SJCRH30 (cell line): ENCODE measurements at places on chromosomes 2 and 18. TPM values are rescaled to one million over a fixed set of nuclear protein-coding genes. Genes with fewer than 3 reads are reported as not detected.

GRCh38 chr18:78407466-78407844, 572.2 kb upstream of the SALL3 start:
- no peaks in the 10 kb centered on the region for H3K27me3 ChIP-seq
- no peak overlapping the region for H3K4me3 ChIP-seq
- no peak overlapping the region for H3K27ac ChIP-seq
- no peaks in the 10 kb centered on the region for H3K4me1 ChIP-seq

GRCh38 chr2:23655934-23656596, 270.9 kb downstream of the ATAD2B start:
- peaks cover 3% of the 10 kb centered on the region for H3K36me3 ChIP-seq
- H3K4me3 ChIP-seq, result no peak overlapping the region
- peaks cover 9% of the 10 kb centered on the region; the same call in 1 of the 2 replicates for H3K4me1 ChIP-seq
- no peak for DNase-seq
- H3K27ac ChIP-seq, result no peak overlapping the region
- no peaks in the 10 kb centered on the region for H3K27me3 ChIP-seq

Gene CYRIA
- 18.3 and 22.2 TPM in 2 replicates for total RNA-seq

DNA sequence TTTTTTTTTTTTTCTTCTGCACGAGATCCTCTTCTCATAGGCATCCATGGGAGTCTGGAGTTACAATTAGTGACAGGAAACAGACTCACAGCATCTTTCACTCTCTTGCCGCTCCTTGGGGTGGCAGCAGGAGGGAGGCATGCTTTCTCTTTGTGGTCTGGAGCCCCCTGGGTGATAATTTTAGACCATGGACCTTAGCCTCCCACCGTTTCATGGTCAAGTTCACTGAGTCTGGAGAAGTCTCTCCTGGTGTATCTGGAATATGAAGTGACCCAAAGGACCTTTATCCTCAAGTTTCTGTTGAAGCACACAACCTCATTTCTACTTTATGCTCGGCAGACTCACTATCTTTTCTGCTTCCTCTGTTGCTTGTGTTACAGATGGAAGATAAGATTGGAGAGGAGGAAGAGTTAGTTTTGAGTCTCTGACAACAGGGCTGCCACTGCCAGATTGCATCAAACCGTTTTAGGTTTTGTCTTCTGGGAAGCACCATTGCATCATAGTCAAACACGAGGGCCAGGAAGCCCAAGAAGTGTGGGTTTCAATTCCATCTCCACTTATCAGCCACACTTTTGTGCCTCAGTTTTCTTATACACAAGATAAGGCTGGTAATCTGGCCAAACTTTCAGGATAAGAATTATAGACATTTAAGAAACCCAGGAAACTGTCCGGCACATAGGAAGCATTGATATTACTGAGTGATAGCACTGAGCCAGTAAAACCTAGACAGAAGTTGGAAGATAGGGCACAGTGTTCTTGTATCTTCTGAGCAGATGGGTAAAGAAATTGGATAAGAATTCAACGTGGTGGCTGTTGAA, 62.3 kb downstream of the ADCYAP1 start:
- no peaks in the 10 kb centered on the region for H3K27me3 ChIP-seq
- H3K4me3 ChIP-seq, result no peak overlapping the region
- DNase-seq, result no peak

Gene COLEC12
- total RNA-seq, result not detected in 2 replicates

- no peak overlapping the region for H3K27ac ChIP-seq
- no peak overlapping the region for H3K4me3 ChIP-seq
- H3K4me1 ChIP-seq, result no peaks in the 10 kb centered on the region
Measured at GRCh38 chr18:3171631-3172030, 48.1 kb downstream of the MYOM1 start.

- H3K4me1 ChIP-seq, result no peaks in the 10 kb centered on the region
- DNase-seq, result no peak
- H3K27me3 ChIP-seq, result no peaks in the 10 kb centered on the region; the same call in 1 of the 2 replicates
- H3K4me3 ChIP-seq, result no peak overlapping the region
- no peaks in the 10 kb centered on the region for H3K36me3 ChIP-seq
Measured at GRCh38 chr2:126699716-126700581, 44.0 kb downstream of the GYPC start.

DNA sequence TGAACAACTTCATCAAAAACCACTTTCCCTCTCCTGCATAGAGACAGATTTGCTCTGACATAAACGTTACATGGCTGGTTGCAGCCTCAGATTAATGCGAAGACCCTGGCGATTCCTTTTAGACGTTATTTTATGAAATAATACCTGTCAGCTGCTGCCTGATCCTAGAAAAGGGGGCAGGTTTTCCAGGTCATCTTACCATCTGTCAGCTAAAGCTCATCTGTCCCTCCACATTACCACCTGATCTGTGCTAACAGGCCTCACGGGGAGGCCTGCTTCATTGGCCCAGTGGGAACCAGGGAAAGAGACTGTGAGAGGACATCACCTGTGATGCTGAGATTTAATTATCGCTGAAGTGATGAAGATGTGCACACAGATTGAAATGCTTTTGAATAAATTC, 261.0 kb downstream of the ARHGAP15 start:
- H3K4me1 ChIP-seq, result no peaks in the 10 kb centered on the region
- H3K36me3 ChIP-seq, result no peaks in the 10 kb centered on the region
- no peak for DNase-seq
- H3K27ac ChIP-seq, result no peak overlapping the region

Gene CRYBA2
- 0.15 TPM in 1 of 2 replicates, not detected in the other for total RNA-seq

GRCh38 chr2:104746299-104746698, 107.6 kb upstream of the POU3F3 start:
- DNase-seq, result no peak
- H3K4me1 ChIP-seq, result no peaks in the 10 kb centered on the region
- no peak overlapping the region for H3K4me3 ChIP-seq
- no peaks in the 10 kb centered on the region; the same call in 1 of the 2 replicates for H3K27me3 ChIP-seq
- no peaks in the 10 kb centered on the region for H3K36me3 ChIP-seq
- H3K27ac ChIP-seq, result no peak overlapping the region

- no peak for DNase-seq
- no peaks in the 10 kb centered on the region for H3K27me3 ChIP-seq
- 0 out of 2 replicates have a peak, but pooled peaks cover 2% of the 10 kb centered on the region for H3K4me1 ChIP-seq
- H3K27ac ChIP-seq, result no peak overlapping the region
- no peak overlapping the region for H3K4me3 ChIP-seq
- peaks cover 5% of the 10 kb centered on the region for H3K36me3 ChIP-seq
Measured at GRCh38 chr2:106139238-106139935, 54.7 kb downstream of the UXS1 start.

DNA sequence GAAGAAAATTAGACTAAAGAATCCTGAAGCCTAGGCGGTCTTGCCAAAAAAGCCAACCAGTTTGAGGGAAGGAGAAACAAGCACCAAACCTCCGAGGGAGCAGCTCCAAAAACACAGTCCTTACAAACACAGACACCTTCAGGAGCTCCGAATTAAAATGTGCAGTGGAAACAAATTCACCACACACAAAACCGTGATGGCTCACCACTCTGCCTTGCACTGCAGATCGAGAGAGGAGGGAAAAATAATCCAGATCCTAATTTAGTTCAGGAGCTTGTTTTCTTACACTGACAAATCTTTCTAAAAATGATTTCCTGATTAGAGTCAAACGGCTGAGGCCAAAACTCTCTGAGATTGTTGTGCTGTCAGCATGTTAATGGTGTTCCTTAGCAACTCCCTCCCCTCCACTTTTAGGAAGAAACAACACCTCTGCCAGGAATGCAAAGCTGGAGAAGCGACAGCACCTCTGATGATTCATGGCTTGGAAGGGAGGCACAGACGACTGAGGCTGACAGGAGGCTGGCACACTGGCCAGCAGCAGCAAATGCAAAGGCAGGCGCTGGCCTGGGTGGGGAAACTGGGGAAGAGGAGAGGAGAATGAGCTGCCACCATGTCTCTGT, 249.4 kb upstream of the KLHL29 start:
- no peak overlapping the region for H3K4me3 ChIP-seq
- 0 out of 2 replicates have a peak, but pooled peaks cover 4% of the 10 kb centered on the region for H3K4me1 ChIP-seq
- no peaks in the 10 kb centered on the region for H3K36me3 ChIP-seq
- H3K27me3 ChIP-seq, result peaks cover 3% of the 10 kb centered on the region; the same call in 1 of the 2 replicates
- DNase-seq, result no peak

GRCh38 chr2:148926981-148927401, 52.0 kb downstream of the KIF5C start:
- H3K27me3 ChIP-seq, result no peaks in the 10 kb centered on the region
- peaks cover 16% of the 10 kb centered on the region for H3K4me1 ChIP-seq
- H3K4me3 ChIP-seq, result no peak overlapping the region
- no peak for DNase-seq

DNA sequence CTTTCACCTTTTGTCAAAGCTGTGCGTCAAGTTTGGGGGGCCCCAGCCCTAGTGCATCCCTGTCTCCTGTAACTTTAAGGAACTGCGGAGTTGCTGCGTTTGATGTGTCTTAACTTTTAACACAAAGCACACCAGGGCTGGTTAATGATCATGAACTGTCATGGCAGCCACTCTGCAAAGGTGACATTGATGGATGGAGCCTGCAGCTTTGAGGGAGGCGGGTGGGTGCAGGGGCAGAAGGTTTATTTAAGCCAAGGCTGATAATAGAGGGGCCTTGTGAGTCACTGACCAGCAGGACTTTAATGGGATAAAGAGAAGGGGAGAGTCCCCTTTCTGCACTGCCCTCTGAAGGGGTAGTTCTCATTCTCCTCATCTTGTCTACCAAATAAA, 190.2 kb upstream of the GATA6 start:
- H3K27me3 ChIP-seq, result no peaks in the 10 kb centered on the region
- DNase-seq, result no peak
- no peak overlapping the region for H3K27ac ChIP-seq

DNA sequence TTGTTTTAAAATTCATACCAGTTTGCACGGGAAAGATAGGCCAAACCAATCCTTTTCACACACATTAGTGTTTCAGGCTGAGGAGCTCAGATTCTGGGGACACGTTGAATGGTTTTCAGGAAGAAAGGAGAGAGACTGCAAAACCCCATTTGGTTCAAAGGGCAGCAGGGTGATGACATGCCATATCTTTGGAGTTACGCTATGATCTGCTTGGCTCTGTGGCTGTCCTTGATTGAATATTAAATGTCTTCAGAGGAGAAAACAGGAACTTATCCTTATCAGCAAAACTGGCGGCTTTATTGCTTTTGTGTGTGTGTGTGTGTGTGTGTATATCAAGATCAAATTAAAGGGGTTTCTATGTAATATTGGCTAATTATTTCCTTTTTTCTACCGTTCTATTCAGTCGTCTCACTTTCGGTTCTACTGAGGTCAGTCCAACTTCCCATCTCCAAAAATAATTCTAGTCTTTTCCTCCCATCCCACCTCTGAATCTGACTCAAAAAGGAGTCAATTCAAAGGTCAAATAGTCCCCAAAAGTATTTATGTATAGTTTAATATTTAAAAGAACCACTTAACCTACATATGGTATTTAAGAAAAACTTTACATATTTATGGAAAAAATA, 292.9 kb upstream of the CCDC68 start:
- H3K27ac ChIP-seq, result no peak overlapping the region
- H3K4me1 ChIP-seq, result no peaks in the 10 kb centered on the region
- no peaks in the 10 kb centered on the region for H3K27me3 ChIP-seq
- DNase-seq, result no peak

DNA sequence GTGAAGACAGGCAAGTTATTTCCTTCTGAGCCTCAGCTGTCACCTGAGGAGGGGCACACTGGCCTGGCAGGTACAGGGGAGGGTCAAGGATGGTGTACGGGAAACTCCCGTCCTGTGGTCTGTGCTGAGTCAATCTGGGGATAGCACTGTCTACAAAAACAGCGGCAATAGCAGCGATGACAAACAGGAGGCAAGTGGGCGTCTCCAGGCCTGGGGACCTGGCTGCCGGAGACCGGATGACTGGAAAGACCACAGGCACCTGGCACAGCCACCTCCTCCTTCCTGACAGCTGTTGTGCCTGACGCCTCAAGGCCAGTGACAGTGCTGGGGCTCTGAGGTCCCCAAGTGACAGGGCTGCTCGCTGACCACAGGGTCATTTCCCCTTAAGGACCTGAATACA, 202.1 kb upstream of the HS6ST1 start:
- no peak overlapping the region for H3K4me3 ChIP-seq
- no peaks in the 10 kb centered on the region for H3K27me3 ChIP-seq
- DNase-seq, result peak; percentile 54
- H3K27ac ChIP-seq, result peak overlapping the region; percentile 11; the same call in 1 of the 2 replicates

Gene CREG2
- total RNA-seq, result 0.04 TPM in 1 of 2 replicates, not detected in the other

DNA sequence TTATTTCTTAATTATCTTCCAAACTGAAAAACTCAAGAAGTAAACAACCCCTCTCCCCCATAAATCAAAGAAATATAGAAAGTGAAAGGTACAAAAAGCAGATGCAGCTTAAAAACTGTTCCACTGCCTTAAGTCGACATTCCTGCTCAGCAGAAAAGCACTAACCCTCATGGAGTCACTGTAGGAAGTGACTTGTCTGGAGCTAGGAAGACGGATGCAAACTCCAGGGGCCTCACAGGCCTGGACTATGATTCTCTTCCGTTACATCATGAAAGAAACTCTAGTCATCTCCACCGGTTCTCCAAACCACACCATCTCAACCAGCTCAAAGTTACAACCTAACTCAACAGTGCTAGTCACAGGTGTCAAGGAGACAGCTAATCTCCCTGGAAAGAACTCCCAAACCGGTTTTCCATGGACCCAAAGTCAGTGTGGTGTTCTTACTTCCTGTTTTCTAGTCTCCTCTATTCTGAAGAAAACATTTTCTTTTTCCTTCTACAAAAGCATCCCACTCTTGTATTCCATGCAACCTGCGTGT, 128.4 kb downstream of the PIEZO2 start:
- no peak overlapping the region for H3K4me3 ChIP-seq
- no peak for DNase-seq
- no peaks in the 10 kb centered on the region for H3K27me3 ChIP-seq
- no peaks in the 10 kb centered on the region for H3K36me3 ChIP-seq
- H3K27ac ChIP-seq, result no peak overlapping the region

DNA sequence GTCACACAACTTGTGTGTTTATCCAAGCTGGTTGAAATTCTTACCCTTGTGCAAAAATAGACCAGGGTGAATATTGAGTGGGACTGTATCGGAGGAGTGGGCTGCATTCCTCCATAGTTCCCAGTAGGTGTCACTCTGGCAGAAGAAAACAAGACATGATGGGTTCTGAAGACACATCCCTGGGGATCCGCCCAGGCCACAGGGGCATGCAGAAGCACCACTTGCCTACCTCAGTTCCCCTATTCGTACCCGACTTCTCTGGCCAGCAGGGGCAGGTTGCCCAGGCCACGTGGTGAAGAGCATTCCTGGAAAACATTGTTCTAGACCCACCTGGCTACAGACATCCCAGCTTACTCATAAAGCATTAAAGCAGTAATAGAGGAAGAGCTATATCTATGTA, 168.2 kb downstream of the FAM210A start:
- H3K27ac ChIP-seq, result no peak overlapping the region
- H3K27me3 ChIP-seq, result no peaks in the 10 kb centered on the region
- no peaks in the 10 kb centered on the region for H3K4me1 ChIP-seq
- H3K36me3 ChIP-seq, result no peaks in the 10 kb centered on the region
- no peak overlapping the region for H3K4me3 ChIP-seq
- DNase-seq, result peak; percentile 14

Gene POTEI
- 0.25 and 0.47 TPM in 2 replicates for total RNA-seq

GRCh38 chr18:27797484-27797883, 379.4 kb downstream of the CDH2 start:
- no peaks in the 10 kb centered on the region for H3K4me1 ChIP-seq
- H3K36me3 ChIP-seq, result no peaks in the 10 kb centered on the region

Gene MIB1
- 35.0 and 37.8 TPM in 2 replicates for total RNA-seq

- peaks cover 4% of the 10 kb centered on the region; the same call in 1 of the 2 replicates for H3K4me1 ChIP-seq
- peak overlapping the region; percentile 98 for H3K4me3 ChIP-seq
- no peaks in the 10 kb centered on the region for H3K36me3 ChIP-seq
- no peaks in the 10 kb centered on the region for H3K27me3 ChIP-seq
Measured at GRCh38 chr18:12884406-12885323, 628 bp upstream of the PTPN2 start.

- H3K27me3 ChIP-seq, result peaks cover 17% of the 10 kb centered on the region; the same call in 1 of the 2 replicates
- H3K27ac ChIP-seq, result no peak overlapping the region
- no peaks in the 10 kb centered on the region for H3K4me1 ChIP-seq
- DNase-seq, result no peak
- no peak overlapping the region for H3K4me3 ChIP-seq
- no peaks in the 10 kb centered on the region for H3K36me3 ChIP-seq
Measured at GRCh38 chr2:239546541-239546940, 145.7 kb upstream of the HDAC4 start.
